ENCODE measurements at places on chromosomes 3 and 15. TPM values are rescaled to one million over a fixed set of nuclear protein-coding genes. Genes with fewer than 3 reads are reported as not detected.

C3orf20 gene
- total RNA-seq, result not detected

GRCh38 chr3:119359476-119360326 lies 65.5 kb downstream of the ARHGAP31 start:
- DNase-seq, result no peak

GNAT1 gene
- total RNA-seq, result not detected

NDUFB5 gene
- total RNA-seq, result 345 TPM

PLA2G4D gene
- 0.28 TPM for total RNA-seq
